Lung (tissue), 17 donors: ENCODE measurements at places on chromosomes 3 and 15. TPM values are rescaled to one million over a fixed set of nuclear protein-coding genes. Genes with fewer than 3 reads are reported as not detected.

DNA sequence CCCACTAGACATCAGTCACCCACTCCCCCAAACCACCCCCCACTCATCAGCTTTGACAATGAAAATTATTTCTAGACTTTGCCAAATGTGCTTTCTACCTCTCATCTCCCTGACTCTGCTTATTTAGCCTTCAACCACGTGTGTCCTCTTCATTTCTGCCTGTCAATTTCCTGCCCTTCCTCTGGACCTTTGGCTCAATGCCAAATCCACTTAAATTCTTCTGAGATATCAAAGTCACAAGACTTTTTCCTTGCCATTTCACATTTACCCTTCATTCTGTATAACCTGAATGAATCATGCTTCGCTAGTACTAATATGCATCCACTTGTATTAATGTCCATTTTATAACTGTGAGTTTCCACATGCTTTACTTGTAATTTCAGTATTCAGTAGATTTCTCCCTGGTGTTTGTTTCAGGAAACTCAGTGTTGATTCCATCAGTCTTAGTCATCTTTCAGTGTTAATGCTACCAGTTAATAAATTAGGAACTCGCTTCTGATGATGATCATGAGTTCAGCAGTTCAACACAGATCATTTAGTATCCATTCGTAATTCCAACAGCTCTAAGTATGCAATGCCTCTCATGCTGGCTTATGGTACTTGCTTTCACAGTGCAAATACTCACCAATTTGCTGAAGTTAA lies 128.2 kb upstream of the OSTN start:
- no peaks in the 10 kb centered on the region for H3K27me3 ChIP-seq
- H3K27ac ChIP-seq = no peak overlapping the region
- peaks cover 12% of the 10 kb centered on the region for H3K4me1 ChIP-seq
- no peak overlapping the region for H3K4me3 ChIP-seq

Gene SHISA5
- total RNA-seq = 184 TPM

GRCh38 chr3:55157731-55158130 lies 229.9 kb upstream of the LRTM1 start:
- no peak overlapping the region for H3K27ac ChIP-seq
- H3K4me1 ChIP-seq = no peaks in the 10 kb centered on the region
- no peaks in the 10 kb centered on the region for H3K36me3 ChIP-seq
- no peak for DNase-seq
- no peak overlapping the region for H3K4me3 ChIP-seq

- peaks cover 12% of the 10 kb centered on the region for H3K4me1 ChIP-seq
- peaks cover 18% of the 10 kb centered on the region for H3K27me3 ChIP-seq
- DNase-seq = peak; percentile 33
- no peak overlapping the region for H3K27ac ChIP-seq
- H3K36me3 ChIP-seq = no peaks in the 10 kb centered on the region
Measured at GRCh38 chr15:88243895-88244787, 12.4 kb downstream of the NTRK3 start.

DNA sequence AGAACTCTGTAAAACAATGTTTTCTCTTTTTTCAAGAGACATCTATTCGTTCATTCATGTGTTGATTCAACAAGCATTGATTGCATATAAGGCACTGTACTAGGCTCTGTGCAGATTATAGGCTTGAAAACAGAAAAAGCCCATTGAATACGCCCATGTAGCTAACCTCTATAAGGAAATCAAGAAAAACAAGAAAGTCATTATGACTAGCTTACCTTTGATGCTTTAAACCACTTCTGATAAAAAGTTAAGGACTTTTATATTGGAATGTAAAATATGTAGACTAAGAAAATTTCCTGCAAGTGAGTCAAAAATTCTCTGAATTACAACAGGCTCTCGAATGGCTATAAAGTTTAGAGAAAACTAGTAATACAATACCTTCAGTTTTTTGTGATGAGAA lies 92.5 kb downstream of the BDH1 start:
- no peaks in the 10 kb centered on the region for H3K36me3 ChIP-seq
- no peaks in the 10 kb centered on the region for H3K27me3 ChIP-seq
- H3K4me3 ChIP-seq = no peak overlapping the region

Gene PPP1R14D
- not detected for total RNA-seq

Gene ROPN1
- total RNA-seq = not detected

DNA sequence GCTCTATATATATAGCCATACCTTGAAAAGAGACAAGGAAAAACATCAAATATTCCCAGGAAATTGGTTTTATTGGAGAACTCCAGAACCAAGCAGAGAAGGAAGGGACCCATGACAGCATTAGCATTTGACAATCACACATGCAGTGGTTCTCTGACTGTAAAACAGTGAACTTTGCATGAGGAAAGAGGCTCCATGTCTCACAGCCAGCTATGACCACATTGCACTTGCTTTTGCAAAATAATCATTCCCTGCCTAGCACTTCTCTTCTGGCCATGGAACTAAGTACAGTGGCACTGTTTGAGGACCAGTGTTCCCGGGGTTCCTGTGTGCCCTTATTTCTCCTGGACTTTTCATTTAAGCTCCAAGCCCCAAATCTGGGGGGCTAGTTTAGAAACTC lies 85.5 kb downstream of the TGFBR2 start:
- H3K4me1 ChIP-seq = peaks cover 23% of the 10 kb centered on the region
- DNase-seq = no peak
- H3K27ac ChIP-seq = no peak overlapping the region
- no peaks in the 10 kb centered on the region for H3K27me3 ChIP-seq
- H3K4me3 ChIP-seq = no peak overlapping the region

Gene LRRC2
- total RNA-seq = 3.1 TPM

DNA sequence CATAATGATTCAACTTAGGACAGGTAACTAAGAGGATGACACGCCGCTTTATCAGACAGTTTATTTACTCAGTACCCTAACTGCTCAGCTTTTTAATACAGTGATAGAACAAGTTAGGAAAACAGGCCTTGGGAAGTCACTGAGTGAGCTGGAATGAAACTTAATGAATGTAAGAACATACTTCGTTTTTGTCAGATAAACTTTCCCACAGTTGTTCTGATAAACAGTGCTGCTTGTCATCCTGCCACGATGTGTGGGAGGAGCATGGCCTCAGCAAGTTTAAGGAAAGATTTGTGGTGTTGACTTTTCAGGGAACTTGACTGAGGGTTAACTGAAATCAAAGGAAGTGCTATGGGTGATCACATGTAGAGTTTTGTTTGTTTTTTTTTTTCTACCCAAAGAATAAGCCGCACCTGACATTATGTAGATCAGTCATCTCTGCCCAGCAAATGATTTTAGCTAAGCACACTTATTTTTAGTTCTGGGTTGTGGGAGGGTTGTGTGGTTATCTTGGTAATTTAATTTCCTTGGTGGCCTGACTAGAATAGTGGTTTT lies 5.6 kb upstream of the P2RY14 start:
- H3K4me1 ChIP-seq = peaks cover 1% of the 10 kb centered on the region
- H3K27me3 ChIP-seq = no peaks in the 10 kb centered on the region
- no peak overlapping the region for H3K27ac ChIP-seq
- H3K36me3 ChIP-seq = no peaks in the 10 kb centered on the region

DNA sequence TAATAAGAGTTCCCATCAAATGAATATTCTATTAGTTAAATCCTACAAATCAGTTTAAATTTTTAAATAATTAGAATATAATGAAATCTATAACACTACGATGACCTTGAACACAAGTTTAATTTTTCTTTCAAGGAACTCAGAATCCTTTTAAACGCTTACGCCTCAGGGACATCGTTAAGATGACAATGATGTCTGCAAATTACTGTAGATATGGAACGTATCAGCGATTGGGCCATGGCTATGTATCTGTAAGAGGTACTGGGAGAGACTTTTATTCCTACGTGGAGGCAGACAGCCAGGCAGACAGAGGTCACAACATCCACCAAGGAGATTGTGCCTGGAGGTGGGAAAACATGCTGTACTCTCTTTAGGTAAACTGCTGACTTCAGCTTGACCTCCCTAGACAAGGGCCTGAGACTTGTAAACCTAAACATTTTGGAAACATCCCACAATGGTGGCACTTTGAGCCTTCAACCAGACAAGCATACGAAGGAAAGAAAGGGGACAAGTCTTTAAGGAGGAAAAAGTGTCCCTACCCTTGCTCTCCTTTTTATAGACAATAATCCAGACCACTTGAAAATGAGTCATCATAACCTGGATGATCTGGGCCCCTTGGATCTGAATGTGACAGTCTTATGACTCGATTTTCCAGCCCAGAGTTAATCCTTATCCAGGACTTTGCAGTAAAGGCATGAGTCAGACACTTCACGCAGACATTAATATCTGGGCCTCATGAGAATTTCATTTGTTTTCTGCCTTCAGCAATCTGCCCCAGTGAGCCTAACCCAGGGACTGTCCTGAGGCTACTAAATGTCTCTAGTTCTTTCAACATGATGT lies 6.8 kb upstream of the LDHAL6B start:
- no peak overlapping the region for H3K4me3 ChIP-seq
- H3K4me1 ChIP-seq = no peaks in the 10 kb centered on the region
- peak overlapping the region; percentile 41 for H3K27ac ChIP-seq
- H3K36me3 ChIP-seq = no peaks in the 10 kb centered on the region

- H3K36me3 ChIP-seq = no peaks in the 10 kb centered on the region
- no peak overlapping the region for H3K4me3 ChIP-seq
- DNase-seq = peak; percentile 28
Measured at GRCh38 chr3:4474683-4475490, 7.8 kb upstream of the SUMF1 start.

DNA sequence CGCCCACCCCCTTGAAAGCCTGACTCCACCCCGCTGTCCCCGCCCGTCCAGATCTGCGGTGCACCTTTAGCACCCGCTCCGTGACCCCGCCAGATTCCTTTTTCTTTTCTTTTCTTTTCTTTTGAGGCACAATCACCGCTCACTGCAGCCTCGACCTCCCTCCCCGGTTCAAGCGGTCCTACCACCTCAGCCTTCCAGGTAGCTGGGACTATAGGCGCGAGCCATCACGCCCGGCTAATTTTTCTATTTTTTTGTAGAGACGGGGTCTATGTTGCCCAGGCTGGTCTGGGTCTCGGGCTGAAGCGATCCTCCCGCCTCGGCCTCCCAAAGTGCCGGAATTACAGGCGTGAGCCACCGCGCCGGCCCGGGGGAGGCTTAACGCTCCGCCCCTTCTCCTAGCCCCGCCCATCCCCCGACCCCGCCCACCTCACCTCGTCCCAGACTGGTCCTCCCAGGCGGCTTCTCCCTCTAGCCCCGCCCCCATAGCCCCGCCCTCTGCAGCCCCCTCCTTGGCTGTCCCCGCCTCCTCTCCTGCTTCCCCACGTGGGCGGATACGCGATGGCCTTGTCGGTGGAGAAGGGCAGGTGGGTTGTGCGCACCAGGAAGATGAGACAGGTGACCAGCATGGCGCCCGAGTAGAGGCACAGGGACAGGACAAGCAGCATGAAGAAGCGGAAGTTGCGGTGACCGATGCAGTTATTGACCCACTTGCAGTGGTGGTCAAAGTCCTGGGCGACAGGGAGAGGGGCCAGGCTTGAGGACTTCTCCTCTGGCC lies 3.2 kb downstream of the ZDHHC19 start:
- H3K4me3 ChIP-seq = no peak overlapping the region
- DNase-seq = no peak
- no peaks in the 10 kb centered on the region for H3K27me3 ChIP-seq
- H3K4me1 ChIP-seq = peaks cover 4% of the 10 kb centered on the region
- H3K27ac ChIP-seq = no peak overlapping the region

DNA sequence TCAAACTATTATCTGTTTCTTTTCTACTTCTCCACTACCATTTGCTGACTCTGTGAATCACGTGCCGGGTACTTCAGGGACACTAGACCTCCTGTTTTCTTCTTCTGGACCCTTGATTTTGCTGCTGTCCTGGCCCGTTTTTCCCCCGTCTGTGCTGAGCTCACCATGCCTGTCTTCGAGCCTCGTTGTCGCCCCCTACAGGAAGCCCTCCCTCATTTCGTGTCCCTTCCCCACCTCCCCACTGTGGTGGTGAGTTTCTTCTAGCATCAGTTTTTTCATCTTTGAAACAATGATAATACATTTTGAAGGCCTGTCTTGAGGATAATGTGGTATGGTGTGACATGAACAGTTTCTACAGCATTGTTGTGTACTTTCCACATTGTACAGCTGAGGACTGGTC lies 12.8 kb downstream of the GABRG3 start:
- no peaks in the 10 kb centered on the region for H3K36me3 ChIP-seq
- DNase-seq = no peak
- no peaks in the 10 kb centered on the region for H3K4me1 ChIP-seq
- H3K4me3 ChIP-seq = no peak overlapping the region
- no peaks in the 10 kb centered on the region for H3K27me3 ChIP-seq

DNA sequence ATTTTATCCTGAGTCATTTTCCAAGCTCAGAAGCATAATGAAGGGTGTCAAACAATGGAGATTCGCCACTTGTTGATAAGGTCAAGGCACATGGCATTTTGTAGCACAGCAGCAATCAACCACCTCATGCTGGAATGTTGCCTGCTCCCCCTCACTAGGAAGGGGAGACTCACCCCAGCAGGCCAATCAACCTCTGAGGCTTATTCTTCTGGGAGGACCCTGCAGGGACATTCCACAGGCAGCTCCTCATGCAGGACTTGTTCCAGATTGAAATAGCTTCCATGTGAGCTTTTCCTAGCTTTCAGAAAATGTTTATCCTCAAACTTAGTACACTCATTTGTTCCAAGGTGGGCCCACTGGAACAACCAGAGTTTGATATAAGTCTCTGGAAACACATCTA lies 77.6 kb downstream of the SSR3 start:
- H3K27ac ChIP-seq = no peak overlapping the region
- no peaks in the 10 kb centered on the region for H3K36me3 ChIP-seq
- no peak overlapping the region for H3K4me3 ChIP-seq
- DNase-seq = no peak
- no peaks in the 10 kb centered on the region for H3K4me1 ChIP-seq
- H3K27me3 ChIP-seq = no peaks in the 10 kb centered on the region

DNA sequence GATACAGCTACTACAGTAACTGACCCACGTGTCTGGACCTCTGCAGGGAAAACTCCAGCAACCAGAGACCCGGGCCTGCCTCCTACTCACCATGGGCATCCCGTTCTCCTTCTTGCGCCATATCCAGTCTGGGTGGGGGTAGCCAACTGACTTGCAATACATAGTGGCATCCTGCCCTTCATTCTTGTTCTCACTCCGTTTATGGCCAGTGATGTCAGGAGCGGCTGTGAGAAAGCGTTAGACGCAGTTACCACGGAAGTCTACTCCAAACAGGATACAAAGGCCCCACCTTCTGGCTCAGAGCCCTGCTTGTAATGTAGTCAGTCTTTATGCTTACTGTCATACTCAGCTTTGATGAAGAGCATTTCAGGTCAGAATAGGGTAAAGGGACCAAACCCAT lies 59.6 kb downstream of the NPTN start:
- H3K27me3 ChIP-seq = no peaks in the 10 kb centered on the region
- H3K4me1 ChIP-seq = no peaks in the 10 kb centered on the region
- H3K27ac ChIP-seq = peak overlapping the region; percentile 64
- DNase-seq = peak; percentile 24
- no peak overlapping the region for H3K4me3 ChIP-seq
- peaks cover 39% of the 10 kb centered on the region for H3K36me3 ChIP-seq

- H3K4me1 ChIP-seq = peaks cover 27% of the 10 kb centered on the region
- H3K4me3 ChIP-seq = peak overlapping the region; percentile 74
- H3K36me3 ChIP-seq = no peaks in the 10 kb centered on the region
- peak overlapping the region; percentile 82 for H3K27ac ChIP-seq
- no peaks in the 10 kb centered on the region for H3K27me3 ChIP-seq
Measured at GRCh38 chr3:24521420-24522145, 26.9 kb upstream of the THRB start.

- H3K4me3 ChIP-seq = no peak overlapping the region
- DNase-seq = no peak
- H3K36me3 ChIP-seq = no peaks in the 10 kb centered on the region
- H3K27me3 ChIP-seq = no peaks in the 10 kb centered on the region
Measured at GRCh38 chr15:62665449-62665848, 377.1 kb upstream of the TPM1 start.

Gene MESP2
- total RNA-seq = 0.55 TPM

- peaks cover 27% of the 10 kb centered on the region for H3K4me1 ChIP-seq
- no peaks in the 10 kb centered on the region for H3K27me3 ChIP-seq
- peak overlapping the region; percentile 98 for H3K27ac ChIP-seq
Measured at GRCh38 chr3:11642431-11643191, 1.1 kb downstream of the VGLL4 start.
